ENCODE measurements at places on chromosomes 5 and 9.

DNA sequence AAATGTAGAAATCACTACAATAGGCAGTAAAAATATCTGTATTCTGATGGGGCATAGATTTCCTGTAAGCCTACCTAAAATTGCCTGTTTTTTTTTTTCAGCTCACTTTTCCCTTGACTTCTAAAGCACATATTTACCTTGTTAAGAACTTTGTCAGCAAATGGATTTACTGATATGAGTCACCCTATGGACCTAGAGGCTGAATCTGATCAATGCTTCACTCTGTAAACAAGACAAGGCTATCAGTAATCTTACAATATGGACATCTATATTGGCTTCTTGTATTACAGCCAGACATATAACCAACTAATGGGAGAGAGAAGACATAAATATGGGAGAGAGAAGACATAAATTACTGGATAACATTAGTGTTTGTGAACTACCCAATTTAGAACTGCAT lies 792.7 kb upstream of the CHD1 start:
- DNase-seq = no peak

DNA sequence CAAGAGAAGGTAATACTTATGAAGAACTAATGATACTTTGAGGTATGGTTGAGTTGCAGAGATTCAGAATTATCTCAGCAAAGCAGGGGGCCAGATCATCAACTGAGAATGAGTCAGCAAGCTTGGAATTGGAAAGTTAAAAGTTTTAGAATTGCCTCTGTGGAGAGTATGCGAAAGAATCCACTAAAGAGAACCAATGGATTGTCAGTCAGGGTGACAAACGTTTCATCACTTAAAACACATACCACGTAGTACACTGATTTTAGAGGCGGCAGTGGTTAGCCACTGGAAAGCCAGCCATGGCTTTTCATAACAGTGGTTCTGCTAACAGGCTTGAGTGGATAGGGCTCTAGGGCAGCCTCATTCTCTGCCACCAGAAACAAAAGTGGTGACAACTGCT lies 30.7 kb downstream of the AOPEP start:
- DNase-seq = no peak

DNA sequence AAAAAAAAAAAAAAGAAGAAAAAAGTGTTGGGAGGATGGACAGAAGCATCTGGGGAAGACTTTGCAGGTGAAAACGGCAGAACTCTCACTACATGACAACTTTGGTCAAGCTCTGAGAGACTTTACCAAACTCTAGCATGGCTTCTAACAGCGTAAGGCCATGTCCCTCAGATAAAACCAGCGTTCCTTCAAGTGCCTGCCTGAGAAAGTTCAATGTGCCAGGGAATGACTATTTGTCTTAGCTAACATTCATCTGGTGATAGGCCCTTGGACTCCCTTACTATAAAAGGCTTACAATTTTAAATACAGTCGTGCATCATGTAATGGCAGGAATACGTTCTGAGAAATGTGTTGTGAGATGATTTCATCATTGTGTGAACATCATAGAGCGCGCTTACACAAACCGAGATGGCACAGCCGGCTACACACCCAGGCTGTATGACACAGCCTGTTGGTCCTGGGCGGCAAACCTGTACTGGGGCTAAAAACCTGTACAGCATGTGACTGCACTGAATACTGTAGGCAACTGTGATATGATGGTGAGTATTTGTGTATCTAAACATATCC lies 14.9 kb upstream of the ZFP62 start:
- no peak for DNase-seq

DNA sequence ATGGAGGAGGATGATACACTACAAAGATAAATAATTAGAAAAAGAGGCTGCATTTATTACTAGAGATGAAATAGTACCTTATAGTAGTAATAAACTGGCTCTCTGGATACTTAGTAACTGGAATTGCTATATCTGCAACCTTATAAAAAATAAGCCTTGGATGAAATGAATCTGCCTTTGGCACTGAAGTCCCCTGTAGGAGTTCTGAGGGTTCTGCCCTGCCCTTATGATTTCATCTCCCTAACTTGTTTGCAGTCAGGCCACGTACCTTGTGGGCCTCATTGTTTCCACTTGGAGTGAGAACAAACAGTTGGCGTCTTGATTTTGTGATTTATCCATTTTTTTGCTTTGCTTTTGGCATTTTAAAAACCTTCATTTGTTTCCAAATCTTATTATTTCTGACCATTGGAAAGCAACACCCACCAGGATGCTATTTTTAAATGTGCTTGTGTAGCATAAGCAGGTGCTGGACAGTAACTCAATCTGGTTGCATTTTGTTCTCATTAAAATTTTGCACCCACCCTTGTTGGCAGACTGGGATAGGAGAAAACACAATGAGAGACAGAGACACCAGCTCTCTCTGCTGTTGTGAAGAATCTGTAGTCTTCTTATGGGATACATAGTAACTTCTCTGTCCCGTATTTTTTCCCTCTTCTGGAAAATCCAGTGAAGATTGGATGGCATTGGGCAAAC lies 518.9 kb upstream of the SGCD start:
- DNase-seq = no peak

DNA sequence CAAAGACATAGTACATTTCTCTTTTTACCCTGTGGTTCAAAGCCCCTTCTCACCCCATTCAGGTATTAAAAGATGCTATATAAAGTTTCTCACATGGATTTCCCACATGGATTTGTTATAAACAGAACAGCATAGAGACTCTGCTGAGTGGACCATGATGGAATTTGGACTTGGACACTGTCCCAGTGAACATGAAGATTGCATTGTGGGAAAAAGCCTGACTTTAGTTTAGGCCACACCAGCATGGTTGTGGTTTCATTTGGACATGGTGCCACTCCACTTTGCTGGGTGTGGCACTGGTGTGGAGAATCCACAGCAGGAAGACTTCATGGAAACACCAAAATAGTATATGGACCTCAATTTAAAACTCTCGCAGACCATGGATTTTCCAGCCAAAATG lies 124.6 kb downstream of the ARHGAP26 start:
- no peak for DNase-seq
